ENCODE measurements at places on chromosomes 2 and 18. TPM values are rescaled to one million over a fixed set of nuclear protein-coding genes. Genes with fewer than 3 reads are reported as not detected.

RAB1A gene
- 92.2 TPM for total RNA-seq

CCDC85A gene
- total RNA-seq = not detected

ST6GAL2 gene
- 1.9 TPM for total RNA-seq

SERPINB10 gene
- not detected for total RNA-seq

AMER3 gene
- not detected for total RNA-seq

SLC9A2 gene
- total RNA-seq = not detected

CNRIP1 gene
- total RNA-seq = 39.2 TPM

CD226 gene
- 1.4 TPM for total RNA-seq

BIRC6 gene
- total RNA-seq = 36.6 TPM

LINC00305 gene
- not detected for total RNA-seq

B3GNT7 gene
- 0.80 TPM for total RNA-seq

GALR1 gene
- not detected for total RNA-seq

POTEJ gene
- total RNA-seq = not detected

RSAD2 gene
- total RNA-seq = not detected

PLCD4 gene
- 9.3 TPM for total RNA-seq

COL4A4 gene
- total RNA-seq = 0.91 TPM

MRPL30 gene
- 48.2 TPM for total RNA-seq

MTCL1 gene
- 15.1 TPM for total RNA-seq

SH3RF3 gene
- total RNA-seq = 21.8 TPM

RMDN2 gene
- total RNA-seq = 2.2 TPM
